ENCODE measurements at places on chromosomes 5 and 9. TPM values are rescaled to one million over a fixed set of nuclear protein-coding genes. Genes with fewer than 3 reads are reported as not detected.

PCDHA1 gene
- total RNA-seq = not detected

MZB1 gene
- not detected for total RNA-seq

LCNL1 gene
- 0.49 TPM for total RNA-seq

GCNT4 gene
- 1.4 TPM for total RNA-seq

CDK7 gene
- 10.5 TPM for total RNA-seq

SERF1A gene
- 17.5 TPM for total RNA-seq

NRG2 gene
- 3.4 TPM for total RNA-seq

TERT gene
- total RNA-seq = not detected

HARS2 gene
- 18.6 TPM for total RNA-seq

ORM2 gene
- not detected for total RNA-seq

PPP3R2 gene
- total RNA-seq = not detected

SLC22A4 gene
- total RNA-seq = 1.1 TPM
